ENCODE measurements at places on chromosomes 7 and 10. TPM values are rescaled to one million over a fixed set of nuclear protein-coding genes. Genes with fewer than 3 reads are reported as not detected.

KCND2 gene
- total RNA-seq = not detected

SPDYE9 gene
- total RNA-seq = not detected

INHBA gene
- 0.02 TPM for total RNA-seq

FOXK1 gene
- total RNA-seq = 45.5 TPM

HOXA6 gene
- total RNA-seq = not detected

Measured in K562 (cell line).